Stimulated activated CD8-positive, alpha-beta memory T cell treated with anti-CD3 and anti-CD28 coated beads, Interleukin-2, amount 100 ng/mL, for 48 hours (primary cell): ENCODE measurements at places on chromosomes 4 and X.

GRCh38 chr4:55125763-55126541 is 557 bp upstream of the KDR start:
- no peak for DNase-seq

- DNase-seq: no peak
These were observed 599.9 kb upstream of the IGFBP7 start for GRCh38 chr4:57710053-57710452.

DNA sequence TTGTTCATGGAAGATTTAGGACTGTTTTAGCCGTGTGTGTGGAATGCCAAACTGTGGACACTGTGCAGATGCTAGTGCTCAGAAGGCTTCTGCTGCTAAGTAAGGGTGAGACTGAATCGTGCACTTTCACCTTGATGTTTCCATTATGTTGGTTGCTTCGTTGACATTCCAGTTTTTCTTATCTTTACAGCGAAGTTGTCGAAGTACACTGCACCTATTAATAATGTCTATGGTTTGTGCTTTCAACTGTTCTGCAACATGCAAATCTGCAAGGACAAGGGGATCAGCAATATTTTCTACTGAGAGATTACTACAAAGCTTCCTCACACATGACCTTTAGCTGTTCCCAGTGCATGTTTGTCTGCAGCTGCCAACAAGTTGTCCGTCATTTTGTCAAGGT is 67.7 kb downstream of the UGT2A3 start:
- DNase-seq: no peak

DNA sequence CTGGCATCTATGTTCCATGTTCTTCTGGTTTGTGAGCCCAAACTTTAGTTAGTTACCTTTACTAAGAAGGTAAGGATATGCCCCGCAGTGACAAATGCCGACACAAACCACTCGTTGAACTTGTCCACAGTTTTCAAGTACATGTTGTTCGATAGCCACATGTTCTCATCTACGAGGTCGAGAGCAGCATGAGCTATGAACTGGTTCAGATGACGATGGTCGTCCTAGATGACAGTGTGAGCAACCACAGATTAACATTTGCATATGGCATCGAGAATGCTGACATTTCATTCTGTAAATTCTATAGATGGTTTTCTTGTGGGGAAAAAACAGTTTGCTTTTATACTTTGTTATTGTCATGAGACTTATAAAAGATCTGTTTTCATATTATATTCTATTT is 18.0 kb downstream of the TRAPPC2 start:
- no peak for DNase-seq

DNA sequence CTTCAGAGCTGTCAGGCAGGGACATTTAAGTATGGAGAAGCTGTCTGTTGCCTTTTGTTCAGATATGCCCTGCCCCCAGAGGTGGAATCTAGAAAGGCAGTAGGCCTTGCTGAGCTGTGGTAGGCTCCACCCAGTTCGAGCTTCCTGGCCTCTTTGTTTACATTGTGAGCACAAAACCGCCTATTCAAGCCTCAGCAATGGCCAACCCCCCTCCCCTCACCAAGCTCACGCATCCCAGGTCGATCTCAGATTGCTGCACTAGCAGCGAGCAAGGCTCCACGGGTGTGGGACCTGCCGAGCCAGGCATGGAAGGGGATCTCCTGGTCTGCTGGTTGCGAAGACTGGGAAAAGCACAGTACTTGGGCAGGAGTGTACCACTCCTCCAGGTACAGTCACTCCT is 59.3 kb downstream of the ZNF674 start:
- no peak for DNase-seq

- no peak for DNase-seq
These were observed 20.8 kb downstream of the SPON2 start for GRCh38 chr4:1151541-1151940.

GRCh38 chrX:68936608-68937007 is 107.8 kb downstream of the EFNB1 start:
- DNase-seq: no peak

- DNase-seq: no peak
These were observed 35.3 kb upstream of the CXCL8 start for GRCh38 chr4:73705056-73705432.

DNA sequence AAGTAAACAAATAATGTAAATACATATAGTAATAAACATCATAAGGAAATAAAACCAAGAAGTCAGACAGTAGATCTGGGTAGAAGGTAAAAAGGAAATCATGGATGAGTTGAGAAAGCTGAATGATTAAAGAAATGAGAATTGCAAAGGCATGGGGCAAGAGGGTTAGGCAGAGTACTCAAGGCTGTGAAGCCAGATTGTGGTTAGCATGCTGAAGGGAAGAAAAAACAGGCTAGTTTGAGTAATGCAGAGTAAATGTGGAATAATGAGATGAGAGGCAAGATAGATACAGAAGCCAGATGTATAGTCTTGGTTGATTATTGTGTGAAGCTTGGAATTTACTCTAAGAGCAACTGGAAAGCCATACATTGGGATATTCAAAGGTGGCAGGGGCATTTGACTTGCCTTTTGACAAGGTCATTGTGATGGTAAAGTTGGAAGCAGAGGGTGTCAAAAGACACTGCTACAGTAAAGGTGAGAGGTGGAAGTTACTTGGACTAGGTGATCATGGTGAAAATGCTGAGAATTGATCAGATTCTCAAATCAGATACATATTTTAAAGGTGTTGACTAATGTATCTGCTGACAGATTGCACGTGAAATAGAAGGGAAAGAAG is 307.0 kb downstream of the FSTL5 start:
- DNase-seq: no peak
